ENCODE measurements at places on chromosomes 11 and 22. TPM values are rescaled to one million over a fixed set of nuclear protein-coding genes. Genes with fewer than 3 reads are reported as not detected.

Gene TMEM121B
- 0.37 TPM for total RNA-seq

Gene P2RY6
- 0.30 TPM for total RNA-seq

Gene OR51F1
- not detected for total RNA-seq

Gene SERGEF
- total RNA-seq: 16.7 TPM

Gene IL10RA
- 0.14 TPM for total RNA-seq

Gene MUC6
- not detected for total RNA-seq

Gene OR52A1
- total RNA-seq: not detected

Gene HEPHL1
- not detected for total RNA-seq

Gene PIK3IP1
- total RNA-seq: 8.4 TPM

Gene MPZL3
- total RNA-seq: 7.0 TPM

Gene LARGE1
- 4.4 TPM for total RNA-seq

Gene MB
- total RNA-seq: not detected

Gene RIC8A
- 119 TPM for total RNA-seq

Gene RIN1
- total RNA-seq: 10.2 TPM

Gene MRGPRE
- not detected for total RNA-seq

Gene FBXO7
- total RNA-seq: 79.0 TPM

Gene ANGPTL5
- not detected for total RNA-seq

Gene ZNF280A
- total RNA-seq: not detected

Gene NEFH
- 0.09 TPM for total RNA-seq

Gene TSGA10IP
- not detected for total RNA-seq

Gene MYOD1
- not detected for total RNA-seq

Gene DCDC1
- not detected for total RNA-seq

Gene APOC3
- total RNA-seq: not detected

Gene OR51B4
- not detected for total RNA-seq

Gene CNTN5
- total RNA-seq: not detected

Gene PKDREJ
- not detected for total RNA-seq

Gene IRAG1
- 0.35 TPM for total RNA-seq

Gene SMC1B
- 0.07 TPM for total RNA-seq

Gene PIH1D2
- 1.8 TPM for total RNA-seq

Gene MS4A3
- total RNA-seq: not detected

Gene BIK
- not detected for total RNA-seq

Gene CD3E
- total RNA-seq: not detected

Gene SLC36A4
- 21.7 TPM for total RNA-seq

Gene TH
- not detected for total RNA-seq

Gene OR2AG2
- 0.46 TPM for total RNA-seq

Gene CCDC89
- total RNA-seq: not detected

Gene CHEK1
- total RNA-seq: 55.6 TPM

Gene ZNF280B
- total RNA-seq: 3.1 TPM

Gene PATE4
- not detected for total RNA-seq

Gene PDGFB
- 273 TPM for total RNA-seq

Gene RBMXL2
- total RNA-seq: 0.51 TPM

Gene IFITM1
- total RNA-seq: 4.0 TPM

Gene EXPH5
- total RNA-seq: 0.09 TPM

Gene INPPL1
- total RNA-seq: 211 TPM

Gene MTMR3
- total RNA-seq: 30.1 TPM

Gene NECTIN1
- total RNA-seq: 23.6 TPM

Gene MRPL40
- total RNA-seq: 30.6 TPM

Gene FBLN1
- 4.0 TPM for total RNA-seq

Gene ALG12
- 14.6 TPM for total RNA-seq

Gene TREH
- total RNA-seq: not detected

Gene ANO9
- total RNA-seq: not detected

Gene ANO5
- total RNA-seq: 1.3 TPM

Gene PICALM
- 202 TPM for total RNA-seq
